ENCODE measurements at places on chromosomes 6 and 20.

DNA sequence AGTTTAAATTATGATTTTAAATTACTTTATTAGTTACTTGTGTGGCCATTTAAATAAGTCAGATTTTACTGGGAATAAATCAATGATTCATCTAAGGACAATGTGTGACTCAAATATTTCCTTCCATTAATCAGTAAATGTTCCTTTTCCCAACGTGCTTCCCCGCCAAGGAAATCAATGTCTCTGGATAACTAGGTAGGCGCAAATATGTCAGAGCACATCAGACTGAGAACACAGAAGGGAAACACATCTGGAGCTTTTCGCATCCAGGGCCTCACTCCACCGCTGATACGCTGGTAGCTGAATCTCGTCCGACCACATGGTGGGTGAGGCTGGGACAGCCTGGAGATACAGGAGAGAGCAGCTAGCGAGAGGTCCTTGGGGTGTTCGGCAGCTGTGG, 56.4 kb upstream of the RPS6KA2 start:
- DNase-seq = no peak

DNA sequence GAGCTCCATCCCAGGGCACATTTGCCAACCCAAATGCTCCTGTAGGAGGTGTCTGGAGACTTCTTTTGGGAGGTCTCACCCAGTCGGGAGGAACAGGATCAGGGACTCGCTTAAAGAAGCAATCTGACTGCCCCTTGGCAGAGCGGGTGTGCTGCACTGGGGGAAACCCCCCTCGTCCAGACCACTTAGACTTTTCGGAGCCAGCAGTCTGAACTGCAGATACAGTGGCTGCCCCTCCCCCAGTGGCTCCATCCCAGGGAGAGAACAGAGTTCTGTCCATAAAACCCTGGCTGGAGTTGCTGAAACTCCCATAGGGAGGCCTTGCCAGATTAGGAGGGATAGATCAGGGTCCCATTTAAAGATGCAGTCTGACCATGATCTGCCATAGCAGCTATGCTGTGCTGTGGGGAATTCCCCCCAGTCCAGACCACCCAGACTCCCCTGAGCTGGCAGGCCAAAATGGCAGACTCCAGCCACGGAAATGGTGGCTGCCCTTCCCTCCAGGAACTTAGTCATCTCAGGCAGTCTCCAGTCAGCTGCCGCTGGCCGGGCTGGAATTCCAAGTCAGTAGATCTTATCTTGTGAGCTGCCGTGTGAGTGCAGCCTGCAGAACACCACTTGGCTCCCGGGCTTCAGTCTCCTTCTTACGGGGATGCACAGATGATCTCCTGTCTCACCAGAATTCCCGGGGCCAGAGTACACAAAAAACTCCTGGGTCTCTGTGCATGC, 278.1 kb upstream of the SASH1 start:
- DNase-seq = no peak

- no peak for DNase-seq
Measured at GRCh38 chr20:63360850-63361518, at the start of gene CHRNA4. Gene CHRNA4 (minus strand): TSS chr20:63361349. CDS start chr20:63361165, 184 bp downstream.

DNA sequence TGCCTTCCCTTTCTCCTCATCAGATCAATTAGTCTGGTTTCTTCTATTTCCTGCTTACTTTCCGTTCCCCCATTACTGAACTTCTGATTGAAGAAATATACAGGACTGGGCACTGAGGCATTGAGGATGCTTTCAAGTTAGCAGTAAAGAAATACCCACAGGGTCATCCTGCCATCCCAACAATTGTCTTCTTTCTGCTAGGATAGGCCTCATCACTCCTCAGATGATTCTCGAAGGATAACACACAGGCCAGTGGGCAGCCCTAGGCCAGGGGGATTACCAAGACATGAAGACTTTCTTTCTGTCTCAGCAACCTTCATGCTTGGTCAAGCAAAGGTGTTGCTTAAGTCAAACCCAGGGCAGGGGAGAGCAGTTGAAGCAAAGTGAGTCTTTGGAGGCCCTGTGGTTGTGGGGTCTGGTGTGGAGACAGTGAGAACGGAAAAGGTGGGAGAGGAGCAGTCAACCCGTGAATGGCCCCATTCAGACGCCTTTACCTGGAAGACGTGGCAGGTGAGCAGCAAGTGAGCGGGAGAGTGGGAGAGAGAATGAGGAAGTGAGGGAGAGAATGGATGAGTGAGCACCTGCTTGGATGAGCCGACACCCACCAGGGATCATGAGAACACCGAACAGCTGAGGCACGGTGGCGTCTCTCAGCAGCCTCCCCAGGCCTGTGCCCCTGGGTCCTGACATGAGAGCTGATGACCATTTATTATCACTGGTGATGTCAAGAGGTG, 462.9 kb downstream of the PREX1 start:
- DNase-seq = no peak

- DNase-seq = no peak
Measured at GRCh38 chr6:12065321-12066140, 53.4 kb downstream of the HIVEP1 start.

GRCh38 chr6:490251-491037, 98.9 kb downstream of the IRF4 start:
- no peak for DNase-seq

GRCh38 chr20:63297796-63298572, 5.0 kb downstream of the COL20A1 start:
- no peak for DNase-seq

- no peak for DNase-seq
Measured at GRCh38 chr20:57294550-57294949, 28.1 kb upstream of the BMP7 start.
